ENCODE measurements at places on chromosomes 1 and 21.

GRCh38 chr1:231934797-231935196 is 308.2 kb downstream of the DISC1 start:
- peak; percentile 48 for DNase-seq

GRCh38 chr1:7398982-7399381 is 372.1 kb upstream of the VAMP3 start:
- no peak for DNase-seq

GRCh38 chr21:29504751-29505321 is 206.1 kb downstream of the BACH1 start:
- DNase-seq = no peak

DNA sequence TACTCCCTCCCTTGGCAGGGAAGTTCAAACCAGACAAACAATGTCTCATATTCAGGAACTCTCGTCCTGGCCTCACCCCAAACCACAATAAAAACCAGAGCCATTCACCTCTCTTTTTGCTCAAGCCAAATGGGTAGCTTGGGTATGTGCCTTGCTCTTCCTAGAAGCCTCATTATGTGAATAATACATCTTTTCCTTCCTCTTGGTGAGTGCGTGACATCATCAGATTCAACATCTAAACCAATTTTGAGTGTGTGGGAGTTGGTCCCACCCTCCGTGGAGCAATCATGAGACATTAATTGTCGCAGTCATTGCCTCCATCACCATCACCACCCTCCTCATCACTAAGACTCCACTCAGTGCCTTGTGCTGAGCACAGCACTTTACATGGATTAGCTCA is 482.9 kb downstream of the PTPRU start:
- DNase-seq = no peak

GRCh38 chr1:157380523-157380922 is 171.8 kb downstream of the FCRL5 start:
- DNase-seq = no peak

- DNase-seq = no peak
Measured at GRCh38 chr1:223674119-223674890, 8.8 kb upstream of the CAPN8 start.

DNA sequence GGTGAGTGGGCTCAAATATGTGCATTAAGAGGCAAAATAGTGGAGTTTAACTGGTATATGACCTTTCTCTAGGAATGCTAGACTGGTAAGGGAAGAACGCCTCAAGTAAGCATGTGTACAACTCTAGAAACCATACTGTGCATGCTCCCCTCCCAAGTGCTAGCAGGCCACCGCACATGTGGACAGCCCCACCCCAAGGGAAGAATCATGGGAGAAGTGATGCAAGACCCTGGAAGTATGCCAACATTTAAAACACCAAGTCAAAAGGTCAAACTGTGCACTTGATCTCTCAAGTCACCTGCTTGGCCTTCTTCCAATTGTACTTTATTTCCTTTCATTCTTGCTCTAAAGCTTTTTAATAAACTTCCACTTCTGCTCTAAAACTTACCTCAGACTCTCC is 120.4 kb downstream of the WDR3 start:
- DNase-seq = peak; percentile 19

GRCh38 chr1:52424231-52424636 is 19.8 kb downstream of the PRPF38A start:
- no peak for DNase-seq

- peak; percentile 91 for DNase-seq
Measured at GRCh38 chr1:205301205-205301821, 20.2 kb downstream of the NUAK2 start.

DNA sequence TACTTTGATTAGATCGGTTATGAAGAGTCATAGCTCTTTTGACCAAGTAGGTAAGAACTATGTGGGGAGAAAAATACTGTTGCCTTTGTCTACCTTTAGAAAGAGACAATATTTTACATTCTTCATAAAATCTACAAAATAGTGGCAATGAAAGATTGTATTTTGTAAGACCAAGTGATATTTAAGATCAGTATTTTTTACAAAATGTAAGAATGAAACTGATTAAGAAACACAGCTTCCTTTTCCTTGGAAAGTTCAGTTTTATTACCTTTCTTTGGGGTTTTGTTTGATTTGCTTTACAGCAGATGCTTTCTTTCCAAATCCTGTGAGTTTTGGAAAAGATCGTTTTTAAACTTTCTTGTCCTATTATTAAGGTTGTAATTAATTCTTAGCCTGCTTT is 69.8 kb downstream of the SLC35A3 start:
- no peak for DNase-seq

- no peak for DNase-seq
Measured at GRCh38 chr1:185984113-185984836, 250.1 kb downstream of the HMCN1 start.

- DNase-seq = peak; percentile 70
Measured at GRCh38 chr1:23403038-23403336, 21.6 kb downstream of the TCEA3 start.

GRCh38 chr1:185297982-185298381 is 19.1 kb downstream of the IVNS1ABP start:
- DNase-seq = no peak

- DNase-seq = peak; percentile 3
Measured at GRCh38 chr1:31617218-31617915, at the start of gene HCRTR1. HCRTR1 (plus strand) TSS chr1:31617689; CDS start chr1:31619193, 1,504 bp downstream.

DNA sequence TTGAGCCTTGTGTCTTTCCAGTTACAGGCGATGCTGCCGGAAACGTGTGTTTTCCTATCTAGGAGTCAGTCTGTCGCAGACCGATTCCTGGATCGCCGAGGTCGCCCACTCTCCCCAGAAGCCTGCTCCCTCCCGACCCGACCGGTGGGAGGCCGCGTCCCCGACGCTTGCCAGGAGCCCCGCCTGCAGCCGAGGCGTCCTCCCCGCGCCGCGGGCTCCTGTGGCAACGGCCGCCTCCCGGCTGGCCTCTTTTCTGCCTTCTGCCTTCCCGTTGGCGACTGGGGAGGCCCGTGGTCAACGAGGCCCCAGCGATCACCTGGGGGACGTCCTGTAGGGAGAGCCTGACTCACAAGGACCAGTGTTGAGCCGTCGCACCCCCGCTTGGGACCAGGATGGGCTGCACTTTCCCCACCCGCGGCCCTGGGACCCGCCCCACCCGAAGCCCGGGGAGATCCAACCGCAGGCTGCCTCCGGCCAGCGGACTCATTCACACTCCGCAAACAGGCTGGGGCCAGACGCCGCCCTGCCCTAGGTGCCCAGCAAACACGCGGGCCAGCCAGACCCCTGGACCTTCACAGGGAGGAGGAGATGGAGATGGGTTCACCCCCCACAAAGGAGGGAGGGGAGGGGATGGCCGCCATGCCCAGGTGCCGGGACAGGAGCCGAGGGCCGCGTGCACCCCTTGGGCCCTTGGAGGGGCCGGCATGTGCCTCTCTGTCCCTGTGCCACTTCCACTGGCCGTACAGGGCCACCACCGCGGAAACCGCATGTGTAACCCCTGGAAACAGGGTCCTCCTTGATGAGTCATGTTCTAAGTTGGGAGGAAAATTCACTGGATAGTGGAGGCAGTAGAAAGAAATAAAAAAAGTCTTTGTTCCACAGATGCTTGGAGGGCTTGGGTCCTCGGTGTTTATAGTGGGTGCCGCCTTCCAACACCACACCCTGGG is 7.2 kb upstream of the COL6A1 start:
- DNase-seq = peak; percentile 64
